Ecto neural progenitor cell (in vitro differentiated cells): ENCODE measurements at places on chromosomes 12 and 14.

DNA sequence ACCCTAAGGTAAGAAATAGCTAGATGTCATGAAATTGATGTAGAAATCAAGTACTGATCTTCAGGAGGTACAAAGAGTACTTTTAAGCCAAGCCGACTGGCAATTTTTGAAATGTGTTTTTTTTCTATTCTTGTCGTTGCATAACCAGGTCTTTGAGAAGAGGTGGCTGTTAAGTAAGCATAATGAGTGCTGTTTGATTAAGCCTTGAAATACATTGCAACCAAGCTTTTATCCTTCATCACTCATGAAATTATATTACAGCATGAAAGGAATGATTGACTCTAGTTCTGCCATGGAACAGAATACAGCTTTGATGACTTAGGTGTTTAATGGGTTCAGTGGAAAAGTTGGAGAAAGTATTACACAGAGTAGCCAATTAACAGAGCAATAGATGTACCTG lies 1720.2 kb upstream of the SEL1L start:
- no peak for DNase-seq

DNA sequence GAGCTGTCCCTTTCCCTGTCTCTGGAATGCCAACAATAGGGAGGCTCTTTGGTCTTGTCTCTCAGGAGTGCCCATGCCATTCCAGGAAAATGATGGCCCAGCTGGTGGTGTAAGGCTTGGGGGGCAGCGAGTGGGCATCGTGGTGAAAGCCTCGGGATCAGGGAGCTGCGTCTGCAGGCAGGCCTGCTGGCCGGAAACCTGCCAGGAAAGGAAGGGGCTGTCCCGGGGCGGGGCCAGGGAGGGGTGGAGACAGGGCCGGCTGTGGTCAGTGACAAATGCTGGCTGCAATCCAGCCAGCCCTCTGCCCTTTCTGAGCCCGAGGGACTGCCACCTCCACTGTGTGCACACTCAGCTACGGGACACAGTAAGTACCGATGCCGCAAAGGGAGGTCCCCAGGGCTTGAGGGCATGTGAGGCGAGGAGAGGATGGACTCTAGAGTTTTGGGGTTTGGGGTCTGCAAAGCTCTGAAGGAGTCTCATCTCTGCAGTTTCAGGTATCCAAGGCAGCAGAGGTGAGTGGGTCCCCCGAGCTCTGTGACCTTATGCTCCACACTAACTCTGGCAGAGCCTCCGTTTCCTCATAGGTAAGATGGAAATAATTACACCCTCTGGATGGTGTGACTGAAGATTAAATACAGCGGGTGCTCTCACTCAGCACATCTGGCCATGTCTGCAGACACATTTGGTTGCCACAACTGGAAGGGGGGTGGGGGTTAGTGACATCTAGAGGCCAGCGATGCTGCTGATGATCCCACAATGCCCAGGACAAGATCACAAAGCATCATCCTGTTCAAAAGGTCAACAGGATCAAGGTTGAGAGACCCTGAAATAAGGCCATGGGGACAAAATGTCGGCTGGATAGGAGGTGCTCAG lies at the start of gene SERPINA5:
Gene SERPINA5, plus strand, starts transcription at position 300 of the 873 bp plus-strand sequence. CDS start 5,937 bp downstream, outside the sequence.
- peak; percentile 69 for DNase-seq

DNA sequence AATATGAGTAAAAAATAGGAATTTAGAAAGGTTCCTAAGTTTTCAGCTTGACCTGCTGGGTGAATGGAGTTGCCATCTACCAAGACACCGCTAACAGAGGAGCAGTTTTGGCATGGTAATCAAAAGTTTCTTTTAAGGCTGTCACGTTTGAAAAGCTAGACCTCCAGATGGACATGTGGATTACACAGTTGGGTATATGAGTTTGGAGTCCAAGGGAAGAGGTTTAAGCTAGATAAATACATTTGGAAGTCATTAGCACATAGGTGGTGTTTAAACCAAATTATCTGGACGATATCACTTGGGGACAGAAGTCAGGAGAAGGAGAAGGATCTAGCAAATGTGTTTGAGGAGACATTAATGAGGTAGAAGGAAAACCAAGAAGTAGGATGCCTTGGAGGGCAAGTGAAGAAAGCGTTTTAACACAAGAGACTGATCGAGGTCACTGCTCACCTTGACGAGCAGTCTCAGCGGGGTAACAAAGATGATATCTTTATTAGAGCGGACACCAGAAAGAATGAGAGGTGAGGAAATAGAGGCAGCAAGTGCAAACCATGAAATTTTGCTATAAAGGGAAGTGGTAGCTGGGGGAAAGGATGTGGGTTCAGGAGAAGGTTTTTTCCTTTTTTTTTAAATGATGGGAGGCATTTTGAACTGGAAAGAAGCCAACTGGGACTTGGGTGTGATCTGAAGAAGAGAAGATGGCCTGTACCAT lies 17.6 kb downstream of the PNP start:
- DNase-seq: no peak

GRCh38 chr14:51490205-51490604 lies 161.5 kb upstream of the FRMD6 start:
- DNase-seq: no peak

DNA sequence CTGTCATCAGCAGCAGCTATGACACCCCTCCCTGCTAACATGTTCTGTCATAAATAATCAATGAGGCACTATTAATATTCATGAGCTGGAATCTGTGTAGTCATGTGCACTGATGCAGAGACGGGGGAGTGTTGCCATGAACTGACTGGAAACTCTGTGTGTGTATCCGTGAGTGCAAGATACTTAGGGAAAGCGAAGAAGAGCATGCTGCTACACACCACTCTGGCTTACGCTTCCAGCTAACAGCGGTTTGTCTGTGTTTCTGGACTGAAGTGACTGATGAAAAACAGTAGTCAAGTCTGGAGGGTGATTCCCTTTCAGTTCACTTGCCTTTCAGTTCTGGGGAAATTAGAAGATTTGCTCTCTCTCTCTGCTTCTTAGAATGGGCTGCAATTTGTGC lies 249.4 kb downstream of the PDZRN4 start:
- no peak for DNase-seq

DNA sequence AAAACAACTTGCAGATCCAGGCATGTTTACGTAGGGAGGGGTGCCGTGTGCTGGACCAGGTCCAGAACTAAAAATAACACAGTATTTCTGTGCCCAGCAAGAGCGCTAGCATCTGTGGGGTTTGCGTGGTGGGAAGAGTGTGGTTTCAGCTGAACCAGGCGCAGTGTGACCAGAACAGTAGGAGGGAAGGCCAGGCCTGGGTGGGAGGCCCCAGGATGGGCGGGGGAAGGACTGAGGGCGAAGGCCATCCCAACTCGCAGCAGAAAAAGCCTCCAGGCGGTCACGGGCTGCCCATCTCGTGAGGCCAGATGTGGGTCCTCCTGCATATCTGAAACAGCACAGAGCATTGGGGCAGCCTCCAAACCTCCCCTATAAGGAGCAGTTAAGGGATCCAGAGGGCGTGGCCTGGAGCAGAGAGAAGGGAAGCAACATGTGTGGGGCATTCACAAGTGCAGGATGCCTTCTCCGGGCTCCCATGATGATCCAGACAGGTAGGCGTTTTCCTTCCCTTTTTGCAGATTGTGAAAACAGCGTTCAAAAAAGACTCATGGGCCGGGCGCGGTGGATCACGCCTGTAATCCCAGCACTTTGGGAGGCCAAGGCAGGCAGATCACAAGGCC lies 17.8 kb upstream of the CD9 start:
- DNase-seq: no peak

DNA sequence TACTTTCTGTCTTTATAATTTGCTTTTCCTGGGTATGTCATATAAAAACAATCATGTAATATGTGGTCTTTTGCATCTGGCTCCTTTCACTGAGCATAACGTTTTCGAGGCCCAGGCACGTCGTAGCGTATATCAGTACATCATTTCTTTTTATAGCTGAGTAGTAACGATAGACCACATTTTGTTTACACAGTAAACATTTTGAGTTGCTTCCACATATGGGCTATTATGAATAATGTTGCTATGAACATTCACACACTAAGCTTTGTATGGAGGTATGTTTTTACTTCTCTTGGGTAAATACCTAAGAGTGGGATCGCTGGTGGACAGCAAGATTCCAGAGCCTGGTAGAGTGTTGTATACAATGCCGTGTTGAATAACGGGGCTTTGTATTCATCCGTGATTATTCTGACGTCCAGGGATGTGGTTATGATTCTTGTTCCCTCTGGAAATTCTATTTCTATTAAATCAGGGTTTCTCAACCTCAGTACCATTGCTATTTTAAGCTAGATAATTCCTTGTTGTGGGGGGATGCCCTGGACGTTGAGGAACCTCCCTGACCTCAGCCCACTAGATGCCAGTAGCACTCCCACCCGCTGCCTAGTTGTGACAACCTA lies 38.9 kb upstream of the CIT start:
- DNase-seq: no peak

GRCh38 chr12:45989287-45989686 lies 1.1 kb downstream of the SCAF11 start:
- no peak for DNase-seq

GRCh38 chr14:66359500-66359899 lies 126.7 kb upstream of the CCDC196 start:
- no peak for DNase-seq

DNA sequence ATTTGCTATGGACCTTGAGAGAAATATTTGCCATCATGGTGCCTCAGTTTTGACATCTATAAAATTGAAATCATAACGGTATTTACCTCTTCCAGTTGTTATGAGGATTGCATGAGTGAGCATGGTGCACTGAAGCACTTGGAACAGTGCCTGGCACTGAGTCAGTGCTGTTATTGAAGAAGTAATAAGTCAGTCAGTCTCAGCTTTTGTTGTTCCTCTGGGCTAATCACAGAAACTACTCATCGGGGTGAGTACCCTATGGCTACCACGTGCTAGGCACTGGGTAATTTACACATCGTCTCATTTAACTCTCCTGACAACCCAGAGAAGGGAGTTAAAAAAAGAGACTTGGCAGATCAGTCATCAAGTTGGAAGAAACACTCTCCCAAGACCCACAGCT lies 159.5 kb upstream of the NRXN3 start:
- DNase-seq: no peak

GRCh38 chr12:116629480-116629879 lies 70.3 kb downstream of the MAP1LC3B2 start:
- no peak for DNase-seq

GRCh38 chr12:120136093-120136770 lies 19.7 kb upstream of the RAB35 start:
- no peak for DNase-seq

DNA sequence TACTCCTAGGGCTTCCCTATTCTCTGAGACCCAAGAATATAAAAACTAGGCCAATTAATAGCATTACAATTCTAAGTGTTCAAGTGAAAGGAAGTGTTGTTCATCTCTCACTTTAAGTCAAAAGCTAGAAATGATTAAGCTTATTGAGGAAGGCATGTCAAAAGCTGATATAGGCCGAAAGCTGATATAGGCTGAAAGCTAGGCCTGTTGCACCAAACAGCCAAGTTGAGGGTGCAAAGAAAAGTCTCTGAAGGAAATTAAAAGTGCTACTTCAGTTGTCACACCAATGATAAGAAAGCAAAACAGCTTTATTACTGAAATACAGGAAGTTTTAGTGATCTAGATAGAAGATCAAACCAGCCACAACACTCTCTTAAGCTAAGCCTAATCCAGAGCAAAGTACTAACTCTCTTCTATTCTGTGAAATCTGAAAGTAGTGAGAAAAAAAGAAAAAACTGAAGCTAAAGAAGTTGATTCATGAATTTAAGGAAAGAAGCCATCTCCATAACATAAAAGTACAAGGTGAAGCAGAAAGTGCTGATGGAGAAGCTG lies 68.9 kb downstream of the SLC6A15 start:
- DNase-seq: no peak

GRCh38 chr12:55651299-55651683 lies 14.6 kb downstream of the OR10P1 start:
- no peak for DNase-seq

DNA sequence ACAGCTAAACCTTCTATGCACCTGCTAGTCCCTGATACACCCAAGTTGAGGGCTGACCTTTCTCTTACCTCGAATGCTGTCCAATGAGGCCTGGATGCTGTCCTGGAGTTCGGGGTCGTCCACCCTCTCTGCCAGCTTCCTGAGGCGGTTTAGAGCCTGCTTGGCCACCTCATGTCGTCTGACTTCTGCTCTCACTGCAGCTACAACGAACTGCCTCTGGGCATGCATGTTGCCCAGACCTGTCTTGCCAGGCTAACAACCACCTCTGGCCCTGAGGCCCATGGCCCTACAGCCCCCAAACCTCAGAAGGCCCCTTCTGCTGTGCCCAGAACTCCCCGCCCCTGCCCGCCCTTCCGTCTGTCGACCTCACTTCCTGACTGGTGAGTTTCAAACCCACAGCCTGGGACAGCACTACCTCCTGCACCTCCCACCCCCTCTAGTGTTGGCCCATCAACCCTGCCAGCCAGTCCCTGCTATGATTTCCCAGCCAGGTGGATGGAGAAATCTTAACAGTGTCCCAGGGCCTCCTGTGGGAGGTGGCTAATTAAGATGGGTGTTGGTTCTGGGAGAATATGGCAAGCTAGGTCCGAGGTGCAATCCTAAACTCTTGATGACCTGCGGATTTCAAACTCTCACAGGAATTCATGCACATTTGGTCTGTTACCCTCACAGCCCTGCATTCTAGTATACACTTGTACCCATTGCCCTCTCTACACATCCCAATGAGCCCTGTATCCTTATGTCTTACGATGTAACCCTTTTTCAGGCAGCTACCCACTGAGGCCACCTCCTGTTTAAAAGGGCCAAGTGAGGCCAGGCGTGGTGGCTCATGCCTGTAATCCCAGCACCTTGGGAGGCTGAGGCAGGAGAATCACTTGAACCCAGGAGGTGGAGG lies 2.7 kb upstream of the TSPAN31 start:
- DNase-seq: no peak

DNA sequence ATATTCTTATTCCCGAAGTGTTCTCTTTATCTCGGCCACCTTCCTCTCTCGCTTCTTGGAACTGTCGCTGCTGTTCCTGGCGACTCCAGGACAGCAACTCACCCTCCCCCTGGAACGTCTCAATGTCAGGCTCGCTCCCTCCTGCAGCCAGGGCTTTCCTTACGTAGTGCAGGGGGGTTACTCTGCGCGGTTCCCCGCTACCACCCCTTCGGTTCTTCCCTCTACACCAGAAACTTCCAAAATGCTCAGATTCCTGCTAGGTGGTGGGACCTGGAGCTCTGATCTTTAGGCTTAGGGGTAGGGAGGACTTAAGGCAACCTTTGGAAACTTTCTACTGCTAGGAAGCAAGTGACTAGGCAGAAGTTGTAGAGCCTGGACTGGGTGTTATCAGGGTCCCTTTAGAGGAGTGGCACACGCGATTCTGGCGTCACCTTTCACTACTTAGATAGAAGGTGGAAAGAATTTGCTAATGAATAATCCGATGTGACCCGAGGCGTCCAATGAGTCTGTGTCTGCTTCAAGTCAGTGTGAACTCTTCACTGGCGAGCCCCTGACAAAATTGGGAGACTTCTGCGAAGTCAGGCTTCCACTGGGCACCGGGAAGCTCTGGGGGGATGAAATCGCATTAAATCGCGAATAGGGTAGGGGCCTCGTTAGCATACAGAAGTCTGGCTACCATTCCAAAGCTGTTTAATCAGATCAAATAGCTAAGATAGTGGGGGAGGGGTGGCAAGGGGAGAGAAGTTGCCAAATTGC lies 900 bp upstream of the DPF3 start:
- peak; percentile 64 for DNase-seq

- DNase-seq: no peak
Measured at GRCh38 chr12:89733579-89734201, 25.1 kb upstream of the ATP2B1 start.

- no peak for DNase-seq
Measured at GRCh38 chr12:9809338-9809737, 17.9 kb upstream of the KLRF1 start.

- no peak for DNase-seq
Measured at GRCh38 chr12:27602516-27602915, 78.5 kb downstream of the PPFIBP1 start.

GRCh38 chr14:39617537-39617936 lies 185.3 kb upstream of the FBXO33 start:
- no peak for DNase-seq
